ENCODE measurements at places on chromosomes 6 and 20.

GRCh38 chr6:16751251-16751946 is 9.9 kb downstream of the ATXN1 start:
- no peak for DNase-seq

DNA sequence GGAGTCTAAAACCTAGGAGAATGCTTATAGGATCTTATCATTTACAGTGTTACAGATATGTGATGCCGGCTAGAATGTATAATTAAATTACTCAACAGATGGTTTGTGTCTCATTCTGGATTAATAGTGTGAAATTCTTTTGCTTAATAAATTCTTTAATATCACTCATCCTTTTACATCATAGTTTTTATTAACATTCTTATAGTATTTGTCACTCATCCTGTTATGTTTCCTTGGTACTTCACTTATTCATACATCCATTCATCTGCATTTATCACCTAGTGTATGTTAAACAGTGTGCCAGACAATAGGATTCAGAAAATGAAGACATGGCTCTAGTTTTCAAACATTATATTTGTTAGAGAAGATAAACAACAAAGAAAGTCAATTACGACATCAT is 468.7 kb downstream of the FRK start:
- no peak for DNase-seq

DNA sequence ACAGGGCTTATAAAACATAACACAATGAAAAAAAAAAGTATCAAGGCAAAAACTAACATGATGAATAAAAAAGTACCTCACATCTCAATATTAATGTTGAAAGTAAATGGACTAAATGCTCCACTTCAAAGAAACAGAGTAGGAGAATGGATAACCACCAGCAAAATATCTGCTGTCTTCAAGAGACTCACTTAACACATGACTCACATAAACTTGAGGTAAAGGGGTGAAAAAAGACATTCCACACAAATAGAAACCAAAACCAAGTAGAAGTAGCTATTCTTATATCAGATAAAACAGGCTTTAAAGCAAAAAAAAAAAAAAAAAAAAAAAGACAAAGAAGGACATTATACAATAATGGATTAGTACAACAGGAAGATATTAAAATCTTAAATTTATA is 86.9 kb downstream of the TBC1D32 start:
- DNase-seq: no peak

- DNase-seq: peak; percentile 78
These were observed at the start of gene NKX2-2 for GRCh38 chr20:21513881-21514540. Gene NKX2-2, minus strand, starts transcription at chr20:21514064. Its CDS starts 395 bp downstream, at chr20:21513669.

GRCh38 chr6:42142118-42142835 is at the start of gene C6orf132:
Gene C6orf132, minus strand, starts transcription at chr6:42142620. Its CDS starts 176 bp downstream, at chr6:42142444.
- no peak for DNase-seq

GRCh38 chr6:151370509-151371078 is 20.8 kb downstream of the ZBTB2 start:
- no peak for DNase-seq

- DNase-seq: no peak
These were observed 15.3 kb upstream of the C6orf58 start for GRCh38 chr6:127561660-127562059.

- DNase-seq: no peak
These were observed 109.7 kb upstream of the MMS22L start for GRCh38 chr6:97392735-97393134.

- DNase-seq: no peak
These were observed 9.9 kb downstream of the SERPINB6 start for GRCh38 chr6:2961506-2961905.

DNA sequence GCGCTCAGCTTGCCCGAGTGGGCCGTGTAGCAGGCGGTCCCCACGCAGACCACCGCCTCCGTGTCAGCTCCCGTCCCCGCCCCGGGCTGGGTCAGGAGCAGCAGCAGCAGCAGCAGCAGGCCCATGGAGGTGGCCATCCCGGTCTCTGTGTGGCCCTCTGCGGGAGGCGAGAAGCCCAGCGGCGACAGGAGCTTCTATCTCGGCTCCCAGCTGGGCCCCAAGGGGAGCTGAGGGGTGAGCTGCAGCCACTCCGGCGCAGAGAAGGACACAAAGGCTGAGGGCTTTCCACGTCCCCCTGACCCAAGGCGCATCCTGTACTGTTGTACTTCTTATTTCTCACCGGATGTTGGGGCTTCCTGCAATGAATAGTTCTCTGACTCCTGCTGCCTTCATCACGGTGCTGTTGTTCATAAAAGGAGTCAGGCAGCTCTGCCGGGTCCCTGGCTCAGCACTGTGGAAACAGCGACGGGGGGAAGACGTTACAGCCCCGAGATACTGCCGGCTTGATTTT is at the start of gene CD93:
CD93 (minus strand) TSS at position 269 of the 511 bp plus-strand sequence; CDS start at position 137, 132 bp downstream.
- peak; percentile 37 for DNase-seq

DNA sequence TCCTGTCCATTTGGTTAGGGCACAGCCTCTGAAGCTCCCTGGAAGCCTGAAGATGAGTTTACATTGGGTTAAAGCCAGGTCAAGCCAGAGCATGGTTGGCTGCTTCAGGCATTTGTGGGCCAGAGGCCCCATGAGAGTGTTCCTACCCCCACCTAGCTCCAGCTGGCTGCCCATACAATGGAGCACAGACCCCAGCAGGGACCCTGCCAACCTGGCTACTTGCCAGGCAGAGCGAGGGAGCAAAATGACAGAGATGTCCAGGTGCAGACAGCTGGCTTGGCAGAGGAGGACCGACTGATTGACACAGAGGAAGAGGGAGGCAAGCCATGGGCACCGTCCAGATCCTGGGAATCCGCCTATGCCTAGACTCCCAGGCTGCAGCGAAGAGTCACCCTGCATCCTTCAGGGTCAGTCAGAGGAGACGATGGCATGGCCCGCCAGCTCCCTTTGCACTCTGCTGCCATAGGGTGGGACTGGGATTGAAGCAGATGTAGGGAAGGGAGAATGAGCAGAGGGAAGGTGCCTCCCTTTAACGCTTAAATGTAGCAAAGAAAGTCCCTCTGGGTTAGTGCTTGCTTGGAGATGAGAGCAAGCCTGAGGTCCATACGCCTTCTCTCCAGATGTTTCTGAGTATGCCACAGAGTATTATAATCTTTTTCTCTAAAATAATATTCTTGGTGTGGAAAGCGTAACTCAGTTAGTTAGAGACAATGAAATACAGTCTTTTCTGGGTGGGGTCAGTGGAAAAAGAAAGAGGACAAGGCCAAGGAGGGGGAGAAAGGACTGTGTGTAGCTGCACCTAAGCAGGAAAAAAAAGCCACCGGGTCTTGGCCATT is 77.6 kb upstream of the FYN start:
- DNase-seq: no peak

- peak; percentile 62 for DNase-seq
These were observed 64.1 kb upstream of the BEND6 start for GRCh38 chr6:56890683-56891429.

GRCh38 chr6:707576-708236 is 14.8 kb upstream of the EXOC2 start:
- DNase-seq: no peak

- no peak for DNase-seq
These were observed 34.9 kb upstream of the MAN1A1 start for GRCh38 chr6:119384444-119384843.

- no peak for DNase-seq
These were observed 813.0 kb downstream of the TENT5A start for GRCh38 chr6:80939480-80939879.

- DNase-seq: no peak
These were observed 7.5 kb upstream of the MYLIP start for GRCh38 chr6:16121339-16121738.

GRCh38 chr20:45419188-45420091 is 3.5 kb downstream of the PIGT start:
- DNase-seq: no peak

DNA sequence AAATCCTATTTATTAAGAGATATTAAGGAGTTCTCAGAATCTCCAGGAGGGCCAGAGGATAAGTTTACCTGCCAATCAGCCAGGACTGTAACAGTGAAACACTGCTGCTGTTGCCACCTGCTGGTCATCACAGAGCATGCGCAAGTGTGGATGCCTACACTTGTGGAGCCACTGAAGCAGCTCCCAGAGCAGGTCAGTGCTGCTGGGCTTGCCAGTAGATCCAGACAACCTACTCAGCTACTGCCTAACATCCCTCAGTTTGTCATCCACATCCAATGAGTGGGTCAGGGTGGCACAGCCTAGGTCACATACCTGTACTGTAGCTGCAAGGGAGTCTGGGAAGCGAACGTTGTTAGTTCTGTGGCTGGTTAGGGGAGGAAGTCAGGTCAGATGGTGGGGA is 18.3 kb upstream of the NHSL1 start:
- peak; percentile 52 for DNase-seq

DNA sequence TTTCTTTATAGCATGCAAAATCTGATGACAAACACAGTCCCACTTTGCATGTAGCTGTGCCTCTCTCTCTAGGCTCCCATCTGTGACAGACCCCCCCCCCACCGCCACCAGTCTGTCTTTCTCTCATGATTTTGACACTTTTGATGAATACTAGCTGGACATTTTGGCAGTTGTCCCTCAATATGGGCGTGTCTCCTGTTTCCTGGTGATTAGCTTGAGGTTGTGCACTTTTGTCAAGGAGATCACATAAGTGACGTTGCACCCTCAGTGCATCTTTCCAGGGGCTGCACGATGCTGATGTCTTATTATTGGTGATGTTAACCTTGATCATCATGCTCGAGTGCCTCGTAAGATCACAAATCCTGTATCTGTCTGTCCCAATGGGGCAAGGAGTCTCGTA is 155.1 kb downstream of the EYA2 start:
- no peak for DNase-seq

- no peak for DNase-seq
These were observed 262.8 kb downstream of the ARHGAP18 start for GRCh38 chr6:129447198-129447565.

DNA sequence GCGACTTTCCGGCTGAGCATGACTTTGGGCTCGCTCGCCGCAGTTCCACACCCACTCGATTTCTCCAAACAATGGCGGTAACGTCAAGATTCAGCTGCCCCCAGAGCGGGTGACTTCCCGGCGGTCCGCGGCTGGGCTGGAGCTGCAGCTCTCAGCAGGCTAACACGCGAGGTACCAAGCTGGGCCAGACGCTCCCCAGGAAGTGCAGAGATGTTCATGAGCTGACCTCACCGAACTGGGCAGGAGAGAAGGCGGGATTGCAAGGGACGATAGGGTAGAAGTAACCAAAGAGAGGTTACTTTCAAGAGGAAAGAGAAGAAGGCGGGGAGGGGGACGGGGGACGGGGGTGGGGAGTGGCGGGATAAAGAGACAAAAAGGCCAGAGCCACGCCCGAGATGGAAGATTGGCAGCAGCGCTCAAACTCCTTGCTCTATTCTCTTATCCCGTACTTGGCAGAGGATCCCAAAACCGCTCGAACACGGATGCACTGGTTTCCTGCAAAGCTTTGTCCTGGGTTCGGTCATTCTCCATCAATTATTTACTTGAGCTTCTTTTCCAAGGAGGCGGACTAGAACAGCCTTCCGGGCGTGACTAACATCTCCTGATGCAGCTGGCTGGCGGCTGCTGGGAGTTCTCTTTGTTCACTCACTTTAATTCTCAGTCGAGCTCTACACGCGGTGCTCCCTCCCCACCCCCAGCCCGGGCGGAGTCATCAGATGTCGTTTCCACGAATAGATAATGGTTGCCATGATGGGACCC is at the start of gene MTCL3:
MTCL3 (minus strand) TSS at position 626 of the 759 bp plus-strand sequence.
- no peak for DNase-seq

DNA sequence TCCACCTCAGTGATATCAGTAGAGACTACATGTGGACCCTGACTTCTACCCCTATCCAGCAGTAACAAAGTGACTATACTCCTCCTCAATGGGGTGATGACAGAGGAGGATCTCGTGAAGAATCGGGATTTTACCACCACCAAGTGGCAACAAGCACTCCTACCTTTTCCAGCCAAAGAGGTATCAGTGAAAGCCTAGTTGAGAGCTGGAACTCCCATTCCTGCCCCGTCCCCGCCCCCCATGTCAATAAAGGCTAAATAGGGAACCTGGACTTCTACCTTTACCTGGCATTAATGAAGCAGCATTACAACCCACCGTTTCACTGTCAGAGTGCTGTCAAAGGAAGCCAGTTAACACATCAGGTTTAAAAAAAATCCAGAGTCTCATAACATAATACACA is 45.3 kb downstream of the RNF24 start:
- no peak for DNase-seq

DNA sequence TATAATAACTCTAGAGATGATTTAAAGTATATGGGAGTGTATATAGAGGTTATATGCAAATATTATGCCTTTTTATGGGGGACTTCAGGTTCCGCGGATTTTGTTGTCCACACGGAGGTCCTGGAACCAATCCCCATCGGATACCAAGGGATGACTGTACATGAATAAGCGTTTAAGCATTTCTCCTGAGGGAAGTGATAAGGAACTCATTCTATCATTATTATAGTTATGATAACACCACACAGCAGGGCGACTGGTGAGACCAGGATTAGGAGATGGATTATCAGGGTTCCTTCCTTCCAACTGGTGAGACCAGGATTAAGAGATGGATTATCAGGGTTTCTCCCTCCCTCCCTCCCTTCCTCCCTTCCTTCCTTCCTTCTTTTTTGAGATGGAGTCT is 6.6 kb downstream of the ECI2 start:
- no peak for DNase-seq

DNA sequence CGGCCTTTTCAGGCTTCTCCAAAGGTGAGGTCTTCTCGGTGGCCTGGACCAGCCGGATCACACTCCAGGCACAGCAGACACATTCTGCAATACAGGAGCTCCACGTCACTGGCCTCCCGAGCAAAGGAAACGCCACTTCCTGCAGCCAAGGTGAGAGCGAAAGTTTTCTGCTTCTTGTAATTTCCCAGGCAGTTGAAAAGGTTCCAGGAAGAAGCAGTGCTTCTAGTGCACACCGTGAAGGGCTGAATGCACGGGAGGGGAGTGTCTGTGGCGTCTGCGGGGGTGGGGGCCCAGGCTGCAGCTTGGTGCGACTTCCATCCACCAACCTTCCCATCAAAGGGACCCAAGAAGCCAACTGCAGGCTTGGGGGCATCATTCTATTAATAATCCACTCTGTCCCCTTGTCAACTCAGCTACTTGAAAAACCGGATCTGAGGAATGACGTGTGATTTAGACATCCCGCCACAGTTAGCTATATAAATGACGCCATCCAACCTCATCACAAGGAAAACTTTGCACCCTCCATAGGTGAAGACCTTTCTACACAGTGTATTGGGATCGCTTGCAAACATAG is 61.1 kb downstream of the NFATC2 start:
- no peak for DNase-seq

DNA sequence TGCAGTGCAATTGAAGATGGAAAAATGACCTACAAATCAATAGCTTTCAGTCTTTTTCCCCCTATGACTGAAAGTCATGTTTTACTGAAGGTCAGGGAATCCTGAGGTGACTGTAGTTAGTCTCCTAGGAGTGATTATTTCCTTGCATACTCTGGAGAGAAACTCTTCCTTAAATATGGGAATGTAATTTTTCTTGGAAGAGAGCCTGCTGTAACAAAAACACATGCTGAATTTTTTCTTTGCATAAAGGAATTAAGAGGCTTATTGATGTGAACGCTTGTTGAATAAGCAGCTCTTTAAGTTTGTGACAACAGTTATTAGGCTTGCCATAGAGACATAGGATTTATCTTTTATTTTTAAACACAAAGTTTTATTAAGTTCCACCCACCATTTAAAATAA is 64.5 kb downstream of the ELOVL2 start:
- no peak for DNase-seq

- no peak for DNase-seq
These were observed 144.4 kb downstream of the PHACTR3 start for GRCh38 chr20:59748619-59749191.

GRCh38 chr20:13111249-13111911 is 102.6 kb downstream of the SPTLC3 start:
- no peak for DNase-seq
